Forelimb muscle (tissue), 1 donor: ENCODE measurements at places on chromosomes 2 and 18.

DNA sequence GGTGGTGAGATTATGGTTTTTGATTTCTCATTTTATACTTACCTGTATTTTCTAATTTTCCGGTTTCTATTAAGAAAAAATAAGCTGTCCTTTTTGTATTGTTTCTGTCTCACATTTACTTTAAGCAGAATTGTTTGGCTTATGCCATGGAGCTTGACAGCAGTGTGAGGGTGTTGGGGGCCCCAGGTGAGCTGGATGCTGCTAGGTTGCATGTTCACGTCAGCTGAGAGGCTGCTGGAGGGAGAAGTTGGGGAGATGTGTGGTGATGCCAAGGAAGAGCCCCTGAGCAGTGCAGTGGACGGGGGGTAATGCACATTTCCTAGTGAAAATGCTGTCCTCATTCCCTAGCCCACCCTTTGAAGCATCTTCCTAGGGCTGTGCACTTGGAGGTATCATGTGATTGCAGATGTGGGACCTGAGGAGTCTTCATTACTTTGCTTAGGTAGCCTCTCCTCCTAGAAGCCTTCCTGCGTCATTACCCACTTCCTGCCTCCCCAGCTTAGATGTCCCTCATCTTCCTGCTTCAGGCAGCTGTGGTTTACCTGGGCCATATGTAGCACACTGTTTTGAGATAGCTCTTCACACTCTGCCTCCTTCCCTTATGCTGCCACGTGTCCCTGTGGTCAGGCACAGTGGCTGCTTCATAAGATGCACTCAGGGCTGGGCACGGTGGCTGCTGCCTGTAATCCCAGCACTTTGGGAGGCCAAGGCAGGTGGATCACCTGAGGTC, 16.2 kb downstream of the ATG16L1 start:
- DNase-seq, result no peak

DNA sequence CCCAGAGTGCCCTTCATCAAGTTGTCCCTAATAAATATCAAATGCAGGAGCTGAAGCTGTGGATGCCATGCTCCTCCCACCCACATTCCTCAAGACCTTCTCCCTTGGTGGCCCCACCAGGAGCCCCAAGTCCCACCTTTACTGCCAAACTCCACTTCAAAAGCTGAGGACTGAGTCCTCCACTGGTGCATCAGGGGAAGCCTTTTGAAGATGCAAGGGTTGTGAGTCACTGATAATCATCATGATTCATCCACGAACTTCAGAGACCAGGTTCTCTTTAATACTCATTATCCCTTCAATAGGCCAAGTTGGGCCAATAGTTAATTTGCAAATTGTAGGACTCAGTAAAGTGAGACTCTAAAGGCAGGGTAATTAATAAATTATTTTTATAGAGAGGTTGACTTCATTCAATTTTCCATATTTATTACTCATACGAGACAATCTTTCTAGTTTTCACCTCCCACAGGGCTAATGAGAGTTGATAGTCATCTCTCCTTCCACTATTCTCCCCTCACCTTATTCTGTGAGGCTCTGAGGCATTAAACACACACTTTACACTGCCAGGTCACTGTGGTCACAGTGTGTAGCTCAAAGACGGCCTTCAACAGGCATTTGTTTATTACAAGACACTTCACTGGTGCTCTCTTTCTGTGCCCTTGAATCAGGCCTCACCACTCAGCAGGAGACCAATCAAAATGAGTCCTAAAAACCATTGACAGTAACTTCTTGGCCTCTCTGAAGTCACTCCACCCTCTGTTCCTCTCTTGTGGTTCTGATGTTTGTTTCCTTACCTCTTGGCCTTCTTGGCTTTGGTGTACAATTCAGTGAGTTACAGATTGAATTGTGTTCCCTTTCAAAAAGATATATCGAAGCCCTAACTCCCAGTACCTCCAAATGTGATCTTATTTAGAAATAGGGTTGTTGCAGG, 99.9 kb downstream of the TRIB2 start:
- DNase-seq, result no peak

GRCh38 chr2:86815611-86816010, 24.9 kb upstream of the CD8A start:
- DNase-seq, result no peak

- no peak for DNase-seq
These were observed 52.2 kb downstream of the CDK15 start for GRCh38 chr2:201858281-201859184.

- DNase-seq, result no peak
These were observed 154.9 kb downstream of the CAPN13 start for GRCh38 chr2:30652271-30652915.

DNA sequence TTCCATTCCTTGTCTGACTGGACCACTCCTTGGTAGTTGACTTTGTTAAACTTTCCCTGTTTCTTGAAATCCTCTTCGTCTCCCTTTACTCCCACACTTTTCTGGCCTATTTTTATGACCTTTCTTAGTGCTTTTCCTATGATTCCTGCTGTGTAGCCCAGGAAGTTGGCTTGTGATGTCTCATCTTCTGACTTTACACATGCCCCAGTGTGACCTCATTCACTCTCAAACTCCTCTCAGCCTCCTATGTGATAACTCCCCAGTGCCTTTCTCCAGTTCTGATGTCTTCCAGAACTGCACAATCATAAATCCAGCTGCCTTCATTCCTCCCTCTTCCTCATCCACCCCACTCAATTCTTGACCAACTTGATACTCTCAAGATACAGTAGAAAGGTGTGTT, 407.6 kb downstream of the TGIF1 start:
- no peak for DNase-seq

- no peak for DNase-seq
These were observed 102.4 kb upstream of the STON1 start for GRCh38 chr2:48427552-48427951.

DNA sequence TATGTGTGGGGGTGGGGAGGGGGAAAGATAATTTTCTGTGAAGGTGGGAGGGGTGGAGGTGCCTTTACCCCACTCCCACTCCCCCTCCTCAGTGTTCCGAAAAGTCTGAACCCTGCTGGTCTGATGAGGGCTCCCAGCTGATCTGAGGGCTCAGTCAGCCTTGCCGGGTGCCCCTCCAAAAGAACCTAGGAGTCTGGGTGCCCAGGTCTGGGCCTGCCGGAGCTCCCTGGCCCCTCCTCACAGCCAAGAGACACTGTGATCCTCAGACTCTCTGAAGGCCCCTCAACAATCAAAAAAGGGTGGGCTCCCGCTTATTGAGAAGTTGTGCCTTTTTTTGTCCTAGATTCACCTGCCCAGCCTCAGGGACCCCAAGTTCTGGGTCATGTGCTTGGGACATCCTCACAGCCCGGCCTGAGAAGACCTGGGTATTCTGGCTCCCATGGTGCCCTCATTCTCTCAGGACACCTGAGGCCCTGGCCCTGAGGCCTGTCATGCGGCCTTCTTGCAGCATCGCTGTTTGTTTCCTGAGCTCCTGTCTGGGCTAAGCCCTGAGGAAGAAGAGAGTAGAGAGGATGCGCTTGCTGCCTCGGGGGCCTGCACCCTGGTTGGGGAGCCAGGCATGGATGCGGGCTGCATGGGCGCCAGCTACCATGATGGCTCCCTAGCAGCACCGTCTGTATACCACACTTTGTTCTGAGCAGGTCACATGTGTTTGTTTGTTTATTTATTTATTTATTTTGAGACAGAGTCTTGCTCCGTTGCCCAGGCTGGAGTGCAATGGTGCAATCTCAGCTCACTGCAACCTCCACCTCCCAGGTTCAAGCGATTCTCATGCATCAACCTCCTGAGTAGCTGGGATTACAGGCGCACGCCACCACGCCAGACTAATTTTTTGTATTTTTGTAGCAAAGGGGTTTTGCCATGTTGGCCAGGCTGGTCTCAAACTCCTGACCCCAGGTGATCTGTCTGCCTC, 44.0 kb downstream of the SDC1 start:
- no peak for DNase-seq

- peak; percentile 63 for DNase-seq
These were observed 45.9 kb upstream of the REG3G start for GRCh38 chr2:78979380-78980151.
